ENCODE measurements at places on chromosomes 5 and 9.

GRCh38 chr5:68269820-68270219, 54.3 kb downstream of the PIK3R1 start:
- no peak for DNase-seq

GRCh38 chr5:71899865-71900342, 180.8 kb downstream of the CARTPT start:
- no peak for DNase-seq

GRCh38 chr5:119063579-119064379, 7.1 kb upstream of the DMXL1 start:
- DNase-seq = no peak

DNA sequence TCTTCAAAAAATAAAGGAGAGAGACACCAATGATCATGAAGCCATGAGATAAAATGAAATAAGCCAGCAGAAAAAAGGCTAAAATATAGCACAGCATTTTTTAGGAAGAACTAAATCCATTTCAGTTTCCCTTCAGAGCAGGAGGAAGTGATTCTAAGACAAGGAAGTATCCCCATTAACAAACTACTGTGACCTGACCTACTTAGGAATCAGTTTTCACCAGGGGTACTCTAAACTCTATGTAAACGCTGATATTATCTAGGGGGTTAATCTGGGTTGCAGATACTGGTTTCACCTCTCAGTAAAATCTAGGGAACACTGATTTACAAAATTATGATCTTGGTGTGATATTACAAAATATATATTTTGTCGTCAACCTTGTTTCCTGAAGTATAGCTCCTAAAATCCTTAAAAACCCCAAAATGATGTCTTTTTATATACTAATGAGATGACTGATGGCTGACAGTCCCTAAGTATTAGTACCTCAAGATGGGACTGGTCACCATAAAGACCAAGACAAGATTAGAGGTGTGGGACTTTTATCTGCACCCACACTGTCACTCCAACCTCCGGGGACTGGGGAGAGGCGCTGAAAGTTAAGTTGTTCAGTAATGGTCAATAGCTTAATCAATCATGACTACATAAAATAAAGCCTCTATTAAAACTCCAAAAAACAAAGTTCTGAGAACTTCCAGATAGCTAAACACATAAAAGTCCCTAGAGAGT, 2.9 kb upstream of the FNBP1 start:
- DNase-seq = no peak

- no peak for DNase-seq
Measured at GRCh38 chr9:77673941-77674791, 26.0 kb upstream of the GNA14 start.

DNA sequence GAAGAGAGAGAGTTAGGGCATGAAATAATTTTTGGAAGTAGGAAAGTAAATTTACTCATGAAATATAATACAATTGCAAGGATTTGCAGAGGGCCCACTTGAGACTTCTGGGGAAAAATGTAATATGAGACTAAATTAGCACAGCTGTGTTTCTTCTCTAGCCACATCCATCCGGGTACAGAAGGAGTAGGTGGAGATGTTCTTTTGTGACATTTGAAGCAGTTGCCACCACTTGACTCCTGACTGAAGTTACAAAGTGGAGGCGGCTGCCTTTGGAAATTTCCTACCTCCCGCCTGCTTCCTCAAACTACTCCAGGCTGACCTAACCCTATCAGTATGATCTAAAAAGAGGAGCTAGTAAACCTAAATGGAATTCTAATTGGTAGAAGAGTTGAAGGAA, 58.1 kb upstream of the SHISAL2B start:
- DNase-seq = no peak

GRCh38 chr9:32991897-32992594, 9.4 kb downstream of the APTX start:
- no peak for DNase-seq

- no peak for DNase-seq
Measured at GRCh38 chr9:12702160-12702758, 9.1 kb downstream of the TYRP1 start.

DNA sequence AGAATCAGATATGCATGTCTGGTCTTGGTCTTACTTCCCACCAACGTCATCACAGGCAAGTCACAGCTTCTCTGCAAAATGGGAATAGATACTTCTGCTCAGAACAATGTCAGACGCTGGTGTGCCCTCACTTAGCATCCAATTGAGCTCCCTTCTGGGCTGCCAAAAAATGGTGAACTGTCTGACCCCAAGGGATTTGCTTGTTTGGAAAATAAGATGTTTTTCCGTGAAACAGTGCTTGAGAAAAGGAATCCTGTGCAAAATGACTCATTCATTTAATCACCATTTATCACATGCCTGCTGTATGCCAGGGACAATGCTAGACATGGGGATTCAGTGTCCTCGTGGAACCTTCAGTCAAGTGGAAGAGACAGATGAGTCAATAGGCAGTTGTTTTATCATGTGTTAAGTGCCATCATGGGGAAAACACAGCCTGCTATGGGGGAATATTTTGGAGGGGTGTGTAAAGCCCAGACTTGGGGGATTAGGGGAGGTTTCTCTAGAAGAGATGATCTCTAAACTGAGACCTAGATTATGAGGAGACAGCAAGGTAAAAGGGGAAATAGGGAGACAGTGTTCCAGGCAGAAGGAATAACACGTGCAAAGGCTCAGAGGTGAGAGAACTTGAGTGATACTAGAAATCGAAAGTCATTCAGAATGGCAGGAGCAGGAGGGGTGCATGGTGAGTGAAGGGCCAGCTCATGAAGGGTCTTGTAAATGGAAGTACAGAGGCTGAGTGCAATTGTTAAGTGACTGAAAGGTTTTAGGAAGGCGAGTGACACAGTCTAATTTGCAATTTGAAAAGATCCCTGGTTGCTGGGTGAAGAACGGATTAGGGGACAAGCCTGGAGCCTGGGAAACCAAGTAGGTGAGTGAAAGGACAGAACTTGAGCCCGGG, 3.9 kb downstream of the NIPAL4 start:
- DNase-seq = no peak

DNA sequence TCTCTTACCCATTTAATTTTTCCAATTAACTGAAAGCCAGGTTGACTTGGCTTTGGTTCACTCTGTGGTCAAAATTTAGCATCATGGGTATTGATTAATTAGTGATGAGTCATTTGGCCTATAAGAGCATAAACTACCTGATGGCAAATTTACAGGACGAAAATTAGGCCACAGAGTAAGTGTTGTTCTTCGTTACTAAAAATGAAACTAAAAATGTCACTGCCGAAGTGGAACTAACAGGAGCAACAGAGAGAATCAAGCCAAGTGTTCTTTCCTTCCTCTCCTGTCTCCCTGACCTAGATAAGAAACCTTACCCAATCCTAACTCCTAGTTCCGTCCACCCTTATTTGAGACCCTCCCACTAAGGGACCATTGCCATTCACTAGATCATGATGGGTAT, 176.9 kb downstream of the RAB3C start:
- peak; percentile 39 for DNase-seq

- peak; percentile 93 for DNase-seq
Measured at GRCh38 chr9:127224883-127225739, 39.5 kb upstream of the GARNL3 start.

- DNase-seq = no peak
Measured at GRCh38 chr5:134945041-134945440, 22.7 kb upstream of the CATSPER3 start.

GRCh38 chr5:88602584-88602983, 280.4 kb downstream of the MEF2C start:
- DNase-seq = peak; percentile 4

- no peak for DNase-seq
Measured at GRCh38 chr5:103908336-103909080, 345.9 kb upstream of the NUDT12 start.

- DNase-seq = no peak
Measured at GRCh38 chr5:62084391-62084790, 221.6 kb upstream of the KIF2A start.

GRCh38 chr9:87668222-87668621, 57.7 kb upstream of the CTSL start:
- DNase-seq = no peak

DNA sequence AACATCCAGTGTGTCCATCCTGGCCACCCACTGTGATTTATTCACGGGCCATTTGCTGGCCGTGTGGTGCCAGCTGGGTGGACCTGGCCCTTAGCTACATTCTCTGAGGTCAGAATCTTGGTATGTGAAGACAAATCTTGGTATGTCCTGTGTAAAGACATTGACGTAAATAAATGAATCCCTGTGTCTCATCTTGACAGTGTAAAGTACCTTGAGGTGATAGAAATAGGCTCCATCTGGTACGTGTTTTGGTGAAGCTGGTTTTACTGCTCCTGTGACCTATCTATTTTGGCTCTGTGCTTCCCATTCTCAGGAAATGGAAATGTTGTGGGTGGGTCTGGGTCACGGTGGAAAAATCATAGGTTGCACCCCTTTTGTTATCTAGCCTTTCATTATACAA, 245.4 kb upstream of the ANKH start:
- no peak for DNase-seq

GRCh38 chr9:133569121-133569785, 34.7 kb downstream of the ADAMTSL2 start:
- no peak for DNase-seq

- no peak for DNase-seq
Measured at GRCh38 chr5:72647806-72648205, 140.6 kb upstream of the ZNF366 start.

Measured in CD4-positive, alpha-beta T cell treated with Interleukin-10 for 1 hour (primary cell).